Natural killer cell (primary cell): ENCODE measurements at places on chromosomes 4 and X. TPM values are rescaled to one million over a fixed set of nuclear protein-coding genes. Genes with fewer than 3 reads are reported as not detected.

GRCh38 chrX:134181275-134181660 lies 55.7 kb upstream of the CCDC160 start:
- DNase-seq: no peak

DNA sequence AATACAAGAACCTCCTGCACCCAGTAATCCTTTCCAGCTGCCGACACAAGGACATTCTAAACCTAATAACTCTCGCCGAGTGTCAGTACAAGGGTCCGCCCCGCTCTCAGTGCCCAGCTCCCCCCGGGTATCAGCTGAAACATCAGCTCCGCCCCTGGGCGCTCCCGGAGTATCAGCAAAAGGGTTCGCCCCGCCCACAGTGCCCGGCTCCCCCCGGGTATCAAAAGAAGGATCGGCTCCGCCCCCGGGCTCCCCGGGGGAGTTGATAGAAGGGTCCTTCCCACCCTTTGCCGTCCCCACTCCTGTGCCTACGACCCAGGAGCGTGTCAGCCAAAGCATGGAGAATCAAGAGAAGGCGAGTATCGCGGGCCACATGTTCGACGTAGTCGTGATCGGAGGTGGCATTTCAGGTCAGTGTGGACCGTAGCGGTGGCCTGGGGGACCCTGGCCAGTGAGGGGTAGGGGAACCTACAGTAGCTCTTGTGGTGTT lies at the start of gene MAOA:
MAOA (plus strand) TSS at position 295 of the 490 bp plus-strand sequence; CDS start at position 338, 43 bp downstream.
- DNase-seq: no peak

DNA sequence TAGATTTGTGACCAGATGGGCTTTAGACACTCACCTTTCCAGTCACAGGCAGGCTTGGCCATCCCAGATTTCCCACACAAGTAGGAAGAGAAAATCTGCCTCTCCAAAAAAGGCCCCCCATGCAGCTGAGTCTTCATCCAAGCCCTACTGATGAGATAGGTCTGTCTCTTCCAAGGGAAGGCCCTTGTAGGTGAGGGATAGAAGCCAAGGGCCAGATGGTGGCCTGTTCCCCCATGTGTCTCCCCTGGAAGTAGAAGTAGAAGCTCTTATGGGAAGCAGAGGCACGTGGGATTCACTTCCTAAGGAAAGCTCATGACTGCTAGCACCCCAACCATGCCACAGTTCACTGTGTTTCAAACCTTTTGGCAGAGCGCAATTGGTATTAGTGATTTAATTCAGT lies 81.5 kb downstream of the REPS2 start:
- no peak for DNase-seq

- no peak for DNase-seq
Measured at GRCh38 chr4:76747563-76747962, 150.4 kb downstream of the SOWAHB start.

DNA sequence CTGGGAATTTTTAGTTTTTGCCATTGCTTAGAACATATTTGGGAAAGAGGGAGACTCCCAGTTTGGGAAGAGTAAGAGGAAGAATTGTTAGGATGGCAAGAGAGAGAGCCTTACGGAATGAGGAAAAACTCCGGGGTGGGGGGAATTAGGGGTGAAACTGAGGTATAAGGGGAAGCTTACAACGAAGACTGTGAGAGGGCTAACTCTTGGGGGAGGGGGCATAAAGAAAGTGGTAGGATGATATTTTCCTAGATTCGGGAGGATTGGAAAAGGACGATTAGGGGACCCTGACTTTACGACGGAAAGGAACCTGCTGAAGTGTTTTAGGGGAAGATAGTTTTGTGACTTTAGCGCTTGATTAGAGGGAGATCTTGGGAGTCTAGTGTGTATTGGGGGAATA lies 86.2 kb upstream of the HPRT1 start:
- no peak for DNase-seq

DNA sequence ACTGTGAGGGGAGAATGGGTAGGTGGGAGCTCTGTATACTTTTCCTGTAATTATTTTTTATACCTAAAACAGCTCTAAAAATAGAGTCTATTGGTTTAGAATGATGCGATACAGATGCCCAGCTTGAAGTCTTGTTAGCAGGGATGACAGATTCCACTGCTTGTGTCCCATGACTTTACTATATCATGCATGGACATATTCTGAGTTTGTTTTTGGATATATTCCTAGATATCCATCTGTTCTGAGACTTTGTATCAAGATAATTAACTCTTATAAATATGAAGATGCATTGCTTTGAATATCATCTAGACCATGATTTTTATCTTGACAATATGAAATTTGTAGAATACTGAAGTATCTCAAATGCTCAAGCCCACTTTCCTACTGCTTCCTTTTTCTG lies 1058.1 kb downstream of the RAPGEF2 start:
- DNase-seq: no peak

- DNase-seq: no peak
Measured at GRCh38 chr4:13289391-13289790, 194.7 kb downstream of the RAB28 start.

DNA sequence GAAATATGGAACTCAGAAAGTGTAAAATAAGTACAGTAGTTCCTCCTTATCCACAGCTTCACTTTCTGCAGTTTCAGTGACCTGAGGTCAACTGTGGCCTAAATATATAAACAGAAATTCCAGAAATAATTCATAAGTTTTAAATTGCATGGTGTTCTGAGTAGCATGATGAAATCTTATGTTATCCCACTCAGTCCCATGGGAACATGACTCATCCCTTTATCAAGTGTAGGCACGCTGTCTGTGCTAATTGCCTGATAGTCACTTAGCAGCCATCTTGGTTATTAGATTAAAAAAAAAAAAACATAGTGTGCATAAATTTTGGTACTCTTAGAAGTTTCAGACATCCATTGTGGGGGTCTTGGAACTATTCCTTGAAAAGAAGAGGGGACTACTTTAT lies 983.4 kb upstream of the ADGRL3 start:
- DNase-seq: no peak

GRCh38 chrX:13153796-13154195 lies 109.4 kb upstream of the FAM9C start:
- no peak for DNase-seq

- no peak for DNase-seq
Measured at GRCh38 chrX:2318371-2318770, 182.4 kb downstream of the DHRSX start.

DNA sequence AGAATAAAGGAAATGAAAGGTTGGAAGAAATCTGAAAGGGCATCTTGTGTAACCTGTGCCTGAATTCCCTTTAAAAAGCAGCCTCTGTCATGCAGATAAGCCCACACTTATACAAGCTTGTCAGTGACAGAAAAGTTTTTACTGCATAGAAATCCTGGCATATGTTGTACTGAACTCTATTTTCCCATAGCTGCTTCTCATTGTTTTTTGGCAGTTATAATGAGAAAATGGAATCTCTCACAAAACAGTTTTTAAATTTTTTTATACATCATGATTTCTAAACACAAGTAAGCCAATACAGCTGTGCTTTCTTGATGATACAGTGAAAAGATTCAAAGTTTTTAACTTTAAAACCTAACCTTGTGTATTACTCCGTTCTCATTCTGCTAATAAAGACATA lies 511.4 kb upstream of the ARX start:
- no peak for DNase-seq

GRCh38 chrX:12906046-12906761 lies at the start of gene TLR8:
TLR8 (plus strand) TSS chrX:12906620; CDS start chrX:12906707, 87 bp downstream.
- DNase-seq: no peak

DNA sequence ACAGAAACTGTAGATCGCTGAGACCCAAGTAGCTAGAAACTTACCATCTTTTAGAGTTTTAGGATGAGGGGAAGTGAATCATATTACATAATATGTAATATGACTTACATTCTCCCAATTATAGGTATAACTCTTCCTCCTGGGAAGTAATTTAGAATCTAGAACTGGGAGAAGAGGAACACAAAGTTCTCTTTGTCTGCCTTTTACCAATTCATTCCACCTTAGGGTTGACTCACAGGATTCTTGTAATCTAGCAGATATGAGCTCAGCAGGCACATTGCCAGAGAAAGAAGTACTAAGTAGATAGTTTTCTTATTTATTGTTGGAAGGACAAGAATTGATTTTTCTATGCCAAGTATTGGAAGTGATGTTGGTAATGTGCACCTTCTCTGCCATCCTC lies 58.0 kb upstream of the CCSER1 start:
- no peak for DNase-seq

MAGEH1 gene
- 12.9 TPM for total RNA-seq

DOK7 gene
- 1.3 TPM for total RNA-seq

MAGED4B gene
- 1.3 TPM for total RNA-seq

FRMPD4 gene
- total RNA-seq: not detected

UCHL1 gene
- not detected for total RNA-seq

MAD2L1 gene
- total RNA-seq: 2.6 TPM
